ENCODE measurements at places on chromosomes 11 and 22.

DNA sequence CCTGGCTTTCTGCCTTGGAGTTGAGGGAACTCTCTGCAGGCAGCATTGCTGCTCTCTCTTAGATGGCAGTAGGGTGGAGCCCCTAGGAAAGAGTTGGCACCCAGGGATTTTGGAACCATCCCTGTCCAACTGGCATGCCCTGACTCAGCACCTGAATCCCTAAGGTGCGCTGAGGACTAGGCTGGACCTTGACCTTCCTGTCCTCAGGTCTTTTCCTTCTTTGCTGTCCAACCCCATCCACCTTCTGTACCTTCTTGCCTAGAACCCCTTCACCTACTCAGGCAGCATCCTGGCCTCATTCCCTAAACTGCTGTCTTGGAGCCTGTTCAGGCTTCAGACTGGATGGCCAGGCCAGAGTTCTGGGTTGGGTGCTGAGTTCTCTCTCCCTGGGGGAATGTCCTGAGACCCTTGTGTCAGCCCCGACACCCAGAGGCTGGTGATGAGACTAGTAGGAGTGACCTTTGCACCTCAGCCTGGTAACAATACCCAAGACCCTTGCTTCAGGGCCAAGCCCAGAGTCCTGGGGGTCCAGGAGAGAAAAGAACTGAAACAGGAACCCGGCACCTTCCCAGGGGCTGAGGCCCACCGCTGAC, 2.5 kb upstream of the POLD4 start:
- no peak for DNase-seq

DNA sequence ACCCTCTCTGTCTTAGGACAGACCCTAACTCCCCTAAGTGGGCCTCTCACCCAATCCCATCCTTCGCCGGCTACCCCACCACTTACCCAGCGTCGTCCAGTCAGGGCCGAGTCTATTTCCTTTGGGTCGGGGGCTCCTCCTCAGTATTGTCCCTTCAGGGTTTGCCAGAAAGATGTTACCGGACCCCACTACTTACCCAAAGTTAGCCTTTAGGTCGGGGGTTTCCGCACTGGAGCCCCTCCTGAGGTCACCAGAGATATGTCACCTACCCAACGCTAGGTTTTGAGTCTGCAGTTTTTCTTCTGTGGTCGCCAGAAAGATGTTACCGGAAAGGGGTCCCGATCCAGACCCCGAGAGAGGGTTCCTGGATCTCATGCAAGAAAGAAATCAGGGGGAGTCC, 17.9 kb upstream of the B4GALNT4 start:
- no peak for DNase-seq

DNA sequence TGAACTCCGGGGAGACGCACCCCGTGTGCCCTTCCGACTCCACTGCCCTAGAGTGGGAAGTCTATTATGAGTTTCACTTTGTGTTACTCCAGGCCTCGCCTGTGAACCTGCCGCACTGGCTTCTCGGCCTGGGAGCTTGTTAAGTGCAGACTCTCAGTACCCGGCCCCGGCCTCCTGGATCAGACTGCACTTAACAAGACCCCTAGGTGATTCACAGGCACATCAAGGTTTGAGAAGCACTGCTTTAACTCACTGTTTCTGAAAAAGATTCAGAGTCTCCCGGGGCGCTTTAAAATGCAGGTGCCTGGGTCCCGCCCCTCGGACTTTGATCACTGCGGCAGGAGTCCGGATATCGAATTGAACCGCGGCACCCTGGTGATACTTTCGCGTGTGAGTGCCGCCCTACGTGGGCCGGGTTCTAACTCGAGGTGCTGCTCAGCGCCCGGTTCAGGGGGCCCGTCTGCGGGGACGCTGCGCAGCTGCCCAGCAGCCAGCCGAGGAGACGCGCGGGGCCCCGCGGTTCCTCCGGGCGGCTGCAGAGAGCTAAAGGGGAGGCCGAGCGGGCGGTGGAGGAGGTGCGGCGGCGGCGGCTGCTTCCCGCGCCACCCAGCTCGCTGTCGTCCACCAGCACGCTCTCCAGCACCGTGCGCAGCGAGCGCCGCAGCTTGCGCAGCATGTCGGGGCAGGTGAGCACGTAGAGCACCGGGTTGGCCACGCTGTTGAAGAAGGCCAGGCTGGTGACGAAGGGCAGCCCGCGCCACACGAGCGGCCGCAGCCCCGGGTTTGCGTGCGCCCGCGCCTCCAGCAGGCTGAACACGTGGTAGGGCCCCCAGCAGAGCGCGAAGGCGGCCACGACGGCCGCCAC, 3.4 kb downstream of the PTGDR2 start:
- no peak for DNase-seq

- DNase-seq = no peak
These were observed 48.2 kb downstream of the MOB2 start for GRCh38 chr11:1438261-1438966.

DNA sequence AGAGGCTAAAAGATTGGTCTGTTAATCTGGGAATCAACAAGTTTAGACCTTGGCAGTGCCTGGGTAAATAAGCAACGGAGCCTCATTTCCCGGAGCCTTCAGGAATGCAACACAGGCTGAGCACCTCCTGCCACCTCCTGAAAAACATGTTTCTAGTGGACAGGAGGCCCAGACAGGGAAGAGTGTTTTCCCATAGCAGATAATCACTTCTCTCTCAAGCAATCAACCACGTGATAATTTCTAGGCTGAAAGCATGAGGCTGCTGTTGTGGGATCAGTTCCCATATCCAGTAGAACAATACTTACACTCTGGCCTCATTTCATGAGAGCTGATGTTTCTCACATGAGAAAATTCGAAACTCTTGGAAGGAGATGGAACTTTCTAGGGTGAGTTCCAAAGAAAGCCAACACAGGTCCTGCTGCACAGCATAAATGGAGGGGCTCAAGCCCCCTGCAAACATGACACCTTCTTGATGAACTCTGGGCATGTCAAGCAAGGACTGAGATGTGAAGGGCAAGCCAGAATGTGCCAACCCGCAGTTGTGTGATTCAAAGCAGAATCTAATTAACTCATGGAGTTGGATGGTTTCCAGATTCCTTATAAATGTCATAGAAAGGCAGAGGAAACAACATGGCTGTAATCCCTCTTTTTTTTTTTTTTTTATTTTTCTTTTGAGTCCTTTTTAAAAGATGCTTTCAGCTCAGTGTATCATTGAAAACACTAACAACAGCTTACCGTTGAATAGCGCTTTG, 228.5 kb upstream of the SESN3 start:
- no peak for DNase-seq

GRCh38 chr11:68266936-68267880, 4.6 kb downstream of the C11orf24 start:
- DNase-seq = no peak

DNA sequence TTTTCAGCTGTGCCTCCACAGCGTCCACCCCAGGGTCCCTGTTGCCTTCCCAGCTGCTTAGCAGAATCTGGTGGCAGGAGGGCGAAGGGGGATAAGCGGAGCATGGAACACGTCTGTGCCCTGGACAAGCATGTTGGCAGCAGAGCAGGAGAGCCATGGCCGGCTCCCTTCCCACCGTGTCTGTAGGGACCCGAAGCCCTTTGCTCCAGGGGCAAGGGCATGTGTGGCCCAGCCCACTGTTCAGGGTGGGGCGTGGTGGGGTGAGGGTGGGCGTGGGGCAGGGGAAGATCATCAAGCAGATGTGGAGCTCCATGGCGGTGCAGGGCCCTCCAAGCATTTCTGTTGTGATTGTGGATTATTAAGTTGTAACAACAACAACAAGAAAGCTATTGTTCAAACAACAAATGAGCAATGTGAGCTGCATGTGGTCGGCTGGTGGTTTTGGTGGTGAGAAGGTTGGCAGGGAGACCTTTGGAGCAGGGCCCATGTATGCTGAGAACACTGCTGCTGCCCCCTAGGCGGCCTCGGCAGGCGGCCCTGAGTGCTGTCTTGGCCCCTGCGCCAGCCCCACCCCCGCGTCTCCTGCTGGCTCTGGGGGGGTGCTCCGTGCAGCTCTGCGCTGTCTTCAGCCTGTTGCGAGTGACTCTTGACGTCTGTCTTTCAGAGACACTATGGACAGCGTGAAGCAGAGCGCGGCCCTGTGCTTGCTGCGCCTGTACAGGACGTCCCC, 50.9 kb downstream of the AP2A2 start:
- no peak for DNase-seq

DNA sequence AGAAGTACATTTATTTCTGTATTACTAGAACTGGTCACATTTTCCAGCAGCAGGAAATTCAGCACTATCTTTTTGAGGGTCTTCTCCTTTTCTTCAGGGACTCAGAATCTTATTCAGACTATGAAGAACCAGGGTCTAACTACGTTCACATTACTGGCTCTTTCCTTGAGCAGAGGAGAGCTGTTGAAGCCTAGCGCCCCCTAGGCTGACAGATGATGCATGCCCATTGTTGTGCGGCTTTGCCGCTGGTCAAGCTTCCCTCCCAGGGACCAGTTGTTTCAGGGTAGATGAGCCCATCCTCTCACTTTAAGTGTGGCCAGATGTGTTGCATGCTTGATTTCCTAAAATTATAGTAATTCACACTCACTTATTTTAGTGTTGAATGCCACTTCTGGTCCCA, 168.2 kb upstream of the PDGFD start:
- DNase-seq = no peak

DNA sequence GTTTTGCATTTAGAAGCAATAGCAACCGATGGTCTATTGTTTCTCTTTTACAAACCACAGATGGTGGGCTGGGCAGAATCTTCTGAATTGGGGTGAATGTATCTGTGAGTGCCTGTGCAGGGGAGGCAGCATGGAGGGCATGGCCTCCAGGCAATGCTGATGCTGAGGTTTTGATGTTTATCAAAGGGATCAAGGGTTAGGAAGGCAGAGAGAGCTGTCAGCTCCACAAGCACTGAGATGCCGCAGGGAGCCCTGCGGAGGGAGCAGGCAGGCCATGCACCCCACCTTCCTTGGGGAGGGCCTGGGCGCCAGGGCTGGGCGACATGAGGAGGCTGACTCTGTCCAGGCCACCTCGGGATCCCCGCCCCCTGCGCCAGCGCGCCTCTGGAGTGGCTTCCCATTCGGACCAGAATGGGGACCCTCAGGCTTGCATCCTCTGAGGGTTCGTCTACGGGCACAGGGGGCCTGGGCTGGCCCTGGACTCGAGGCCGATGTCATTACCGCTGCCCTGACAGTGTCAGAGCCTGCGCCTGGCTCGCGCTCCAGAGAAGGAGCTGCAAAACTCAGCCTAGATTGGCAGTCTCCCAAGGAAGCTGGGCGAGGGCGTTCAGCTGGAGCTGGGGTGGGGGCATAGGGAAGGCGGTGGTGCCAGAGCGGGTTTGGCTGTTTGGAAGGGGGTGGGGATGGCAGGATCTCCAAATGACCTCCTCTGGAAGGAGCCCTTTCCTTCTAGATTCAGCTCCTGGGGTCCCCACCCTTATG, 13.9 kb upstream of the TH start:
- DNase-seq = no peak

DNA sequence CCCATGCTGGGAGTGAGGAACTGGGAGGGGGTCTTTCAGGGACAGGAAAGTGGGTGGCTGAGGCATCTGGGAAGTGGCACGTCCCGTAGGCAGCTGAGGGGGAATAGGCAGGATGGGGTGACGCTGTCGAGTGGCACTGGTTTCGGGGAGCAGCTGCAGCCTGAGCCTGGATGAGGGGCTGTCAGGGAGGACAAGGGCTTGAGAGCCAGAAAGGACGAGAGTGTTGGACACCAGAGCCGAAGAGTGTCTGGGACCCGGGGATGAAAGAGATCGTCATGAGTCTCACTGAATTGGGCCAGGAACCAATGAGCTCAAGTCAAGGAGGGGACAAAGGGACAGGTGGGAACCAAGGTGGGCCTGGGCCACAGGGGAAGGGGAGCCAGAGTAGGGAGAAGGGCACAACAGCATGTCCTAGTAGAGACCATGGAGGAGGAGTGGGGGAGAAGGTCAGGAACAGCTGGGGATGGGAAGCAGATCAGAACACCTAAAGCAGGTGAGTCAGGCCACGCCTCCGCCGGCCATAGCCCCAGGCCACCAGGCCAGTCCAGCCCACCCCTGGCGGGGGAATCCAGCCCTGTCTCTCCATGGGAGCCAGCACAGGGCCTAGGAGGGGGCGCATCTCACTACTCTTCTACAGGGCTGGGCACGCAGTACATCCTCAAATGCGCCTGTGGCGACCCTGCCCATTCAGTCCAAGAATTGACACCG, 4.2 kb downstream of the RAB3IL1 start:
- no peak for DNase-seq

- no peak for DNase-seq
These were observed 39.4 kb downstream of the SIK3 start for GRCh38 chr11:117058761-117059261.

DNA sequence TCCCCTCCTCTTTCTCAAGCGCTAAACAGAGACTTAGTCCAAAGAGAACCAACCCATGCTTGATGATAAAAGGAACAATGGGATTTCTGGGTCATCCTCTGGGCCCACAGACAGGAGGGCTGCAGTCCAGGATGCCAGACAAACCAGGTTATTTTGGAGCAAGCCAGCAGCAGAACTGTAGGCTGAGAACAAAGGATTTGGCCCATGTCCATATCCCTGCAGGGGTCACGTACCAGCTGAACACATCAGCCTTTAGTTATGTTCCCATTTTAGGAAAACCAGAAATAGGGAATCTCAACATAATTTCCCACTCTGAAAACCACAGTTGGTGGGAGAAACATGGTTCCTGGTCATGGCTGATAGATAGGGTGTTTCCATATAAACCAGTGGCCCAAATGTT, 533.6 kb upstream of the CADM1 start:
- DNase-seq = no peak

DNA sequence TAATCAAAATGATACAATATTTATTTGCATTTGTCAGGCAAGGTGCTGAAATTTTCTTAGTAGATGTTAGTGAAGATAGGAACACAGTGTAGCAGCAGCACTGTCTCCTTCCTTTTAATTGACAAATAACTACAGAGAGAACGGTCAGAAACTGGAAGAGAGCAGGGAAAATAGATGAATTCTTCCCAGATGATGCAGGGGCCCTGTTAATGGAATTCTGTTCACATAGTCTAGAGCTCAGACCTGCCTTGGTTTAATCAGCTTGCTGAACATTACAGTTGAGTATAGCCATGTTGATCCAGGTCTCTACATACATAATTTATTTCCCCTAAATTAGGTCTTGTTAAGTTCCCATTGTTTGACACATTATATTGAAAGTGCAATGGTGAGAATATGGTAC, 127.4 kb downstream of the SLC17A6 start:
- no peak for DNase-seq

GRCh38 chr11:96464700-96465307, 75.0 kb downstream of the JRKL start:
- DNase-seq = no peak
